ENCODE measurements at places on chromosomes 1 and 21.

DNA sequence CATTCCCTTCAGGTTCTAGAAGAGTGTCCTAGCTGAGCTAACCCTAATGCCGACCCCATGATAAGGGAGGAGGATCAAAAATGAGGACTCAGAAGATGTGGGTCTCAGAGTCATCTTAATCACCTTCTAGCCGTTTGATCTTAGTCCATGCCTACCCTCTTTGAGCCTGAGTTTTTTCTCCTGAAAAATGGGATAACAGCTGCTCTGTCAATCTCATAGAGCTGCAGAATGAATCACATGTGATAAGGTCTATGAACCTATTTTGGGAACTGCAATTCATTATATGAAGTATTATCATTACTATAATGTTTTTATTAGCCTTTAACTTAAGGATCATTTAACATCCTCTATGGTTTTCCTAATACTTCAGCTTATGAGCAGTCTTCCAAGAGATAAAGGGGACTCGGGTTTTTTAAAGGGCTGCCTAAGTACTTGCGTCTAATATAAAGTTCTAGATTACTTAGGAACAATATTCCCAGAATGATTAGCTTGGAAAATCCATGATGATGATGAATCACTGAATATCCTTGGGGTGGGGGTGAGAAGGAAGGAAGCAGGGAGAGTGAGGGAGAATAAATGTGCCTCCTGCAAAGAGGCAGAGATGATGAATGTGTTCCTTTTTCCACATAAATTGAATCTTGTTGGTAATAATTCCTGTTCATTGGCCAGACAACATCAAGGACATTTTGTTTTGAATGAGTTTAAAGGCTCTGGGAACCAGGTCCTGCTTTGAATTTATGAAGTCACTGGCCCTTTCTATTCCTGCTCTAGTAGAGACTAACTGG is 66.8 kb downstream of the COLGALT2 start:
- no peak for DNase-seq

GRCh38 chr1:41411229-41411628 is 50.0 kb downstream of the FOXO6 start:
- DNase-seq = no peak

DNA sequence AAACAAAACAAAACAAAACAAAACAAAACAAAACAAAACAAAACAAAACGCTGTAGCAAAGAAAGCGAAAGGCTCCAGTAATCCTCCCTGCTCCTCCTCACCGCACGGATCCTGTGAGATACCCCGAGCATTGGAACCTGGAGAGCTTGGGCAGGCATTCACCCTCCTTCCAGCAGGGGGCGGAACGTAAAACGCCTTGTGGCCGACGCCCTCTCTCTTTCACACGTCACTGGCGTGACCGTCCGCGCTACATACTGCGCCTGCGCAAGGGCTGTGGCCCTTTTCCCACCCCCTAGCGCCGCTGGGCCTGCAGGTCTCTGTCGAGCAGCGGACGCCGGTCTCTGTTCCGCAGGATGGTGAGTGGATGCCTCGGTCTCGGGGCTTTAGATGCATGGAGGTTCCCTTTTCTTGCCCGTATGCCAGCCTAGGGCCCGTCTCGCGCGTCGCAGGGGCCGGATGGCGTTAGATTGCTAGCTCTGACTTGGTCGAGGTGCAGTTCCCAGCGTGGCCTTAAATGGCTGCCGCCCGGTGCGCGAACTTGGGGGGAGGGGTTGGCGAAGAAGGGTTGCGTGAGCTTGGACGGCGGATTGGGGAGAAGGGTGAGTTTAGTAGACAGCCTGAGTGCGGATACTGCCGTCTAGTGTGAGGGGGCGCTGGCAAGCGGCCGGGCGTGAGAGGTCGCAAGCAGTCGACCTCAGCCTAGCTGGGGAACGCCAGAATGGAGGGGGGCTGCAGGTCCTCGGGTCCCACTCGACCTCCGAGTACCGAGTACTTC is at the start of gene RPL5:
TSS of gene RPL5 (plus strand) at position 279 of the 775 bp plus-strand sequence. CDS start at position 354, 75 bp downstream.
- DNase-seq = peak; percentile 95

DNA sequence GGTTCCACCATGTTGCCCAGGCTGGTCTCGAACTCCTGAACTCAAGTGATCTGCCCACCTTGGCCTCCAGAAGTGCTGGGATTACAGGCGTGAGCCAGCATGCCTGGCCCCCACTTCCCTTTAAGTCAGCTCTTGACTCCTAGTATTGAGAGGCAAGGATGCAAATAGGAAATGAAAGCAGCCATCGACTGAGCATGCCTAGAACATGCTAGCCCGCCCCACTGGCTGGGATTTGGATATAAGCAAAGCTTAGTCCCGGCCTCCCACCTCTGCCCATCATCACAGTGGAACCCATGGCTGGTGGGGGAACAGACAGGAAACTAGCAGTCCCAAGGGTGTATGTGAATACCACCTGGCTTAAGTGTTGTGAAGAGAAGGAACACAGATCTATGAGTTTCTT is 10.5 kb downstream of the C1orf167 start:
- no peak for DNase-seq

GRCh38 chr1:69244211-69244610 is 323.5 kb upstream of the LRRC7 start:
- no peak for DNase-seq

- no peak for DNase-seq
Measured at GRCh38 chr1:248913933-248914332, 7.9 kb downstream of the PGBD2 start.

DNA sequence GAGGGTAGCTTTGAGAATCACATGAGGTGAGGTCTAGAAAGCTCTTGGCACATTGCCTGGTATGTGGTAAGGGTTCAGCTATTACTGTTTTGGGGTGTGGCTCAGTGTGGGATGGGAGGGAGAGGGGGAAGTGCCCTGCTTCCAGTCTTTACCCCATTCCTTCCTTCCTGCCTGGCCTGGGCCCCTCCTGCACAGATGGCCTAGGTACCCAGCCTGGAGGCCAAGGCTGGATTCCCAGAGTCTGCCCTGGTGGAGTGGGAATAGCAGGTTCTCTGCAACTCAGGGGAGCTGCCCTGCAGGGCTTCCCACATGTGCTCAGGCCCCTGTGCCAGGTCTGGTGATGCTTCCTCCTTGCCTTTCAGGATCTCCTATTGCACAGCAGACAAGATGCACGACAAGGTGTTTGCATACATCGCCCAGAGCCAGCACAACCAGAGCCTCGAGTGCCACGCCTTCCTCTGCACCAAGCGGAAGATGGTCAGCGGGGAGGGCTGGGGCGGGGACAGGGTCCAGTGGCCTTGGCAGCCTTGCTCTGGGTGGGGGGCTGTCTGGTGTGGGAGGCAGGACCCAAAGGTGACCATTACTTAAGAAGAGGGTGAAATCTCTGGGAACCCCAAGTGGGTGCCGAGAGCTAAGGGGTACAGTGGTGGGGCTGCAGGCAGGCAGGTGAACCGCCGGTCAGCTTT is 13.5 kb downstream of the LDLRAP1 start:
- DNase-seq = no peak

DNA sequence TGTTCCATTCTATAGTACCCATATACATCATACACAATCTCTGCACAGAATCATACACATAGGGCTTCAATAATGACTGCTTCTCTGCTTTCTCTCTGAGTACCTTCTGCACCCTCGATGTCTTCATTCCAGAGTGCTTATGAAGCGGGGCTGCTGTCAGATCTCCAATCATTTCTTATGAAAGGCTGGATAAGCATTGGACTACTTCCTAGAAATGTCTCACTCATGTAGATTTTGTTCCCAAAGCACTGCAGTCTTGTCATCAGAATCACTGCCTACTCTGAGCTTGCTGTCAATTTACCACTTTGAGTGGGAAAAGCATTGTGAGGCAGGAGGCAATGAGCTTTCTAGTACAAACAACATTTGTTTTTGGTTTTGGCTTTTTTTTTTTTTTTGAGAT is 179.0 kb downstream of the SLC35F3 start:
- DNase-seq = no peak

- no peak for DNase-seq
Measured at GRCh38 chr1:38074302-38074677, 27.7 kb upstream of the POU3F1 start.

DNA sequence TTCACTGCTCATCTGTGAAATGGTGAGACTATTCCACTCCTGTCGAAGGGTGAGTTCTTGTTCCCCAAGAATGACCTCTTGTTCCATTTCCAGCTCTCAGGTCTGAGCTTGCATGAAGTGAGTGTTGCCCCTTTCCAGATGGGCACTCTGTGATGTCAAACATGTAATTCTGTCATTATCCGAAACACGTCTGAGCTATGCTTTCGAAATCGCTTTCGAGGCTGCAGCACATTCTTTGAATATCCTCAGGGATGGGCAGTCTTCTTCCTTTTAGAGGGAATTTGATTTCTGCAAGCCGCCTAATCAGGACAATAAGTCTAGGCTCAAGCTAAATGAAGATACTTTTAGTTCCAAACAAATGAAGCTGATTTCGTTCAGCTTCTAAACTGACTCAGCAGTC is 15.1 kb downstream of the NFASC start:
- DNase-seq = no peak

- no peak for DNase-seq
Measured at GRCh38 chr1:109254621-109255096, 5.3 kb downstream of the CELSR2 start.

GRCh38 chr1:21836010-21836409 is 23.9 kb downstream of the LDLRAD2 start:
- DNase-seq = no peak

DNA sequence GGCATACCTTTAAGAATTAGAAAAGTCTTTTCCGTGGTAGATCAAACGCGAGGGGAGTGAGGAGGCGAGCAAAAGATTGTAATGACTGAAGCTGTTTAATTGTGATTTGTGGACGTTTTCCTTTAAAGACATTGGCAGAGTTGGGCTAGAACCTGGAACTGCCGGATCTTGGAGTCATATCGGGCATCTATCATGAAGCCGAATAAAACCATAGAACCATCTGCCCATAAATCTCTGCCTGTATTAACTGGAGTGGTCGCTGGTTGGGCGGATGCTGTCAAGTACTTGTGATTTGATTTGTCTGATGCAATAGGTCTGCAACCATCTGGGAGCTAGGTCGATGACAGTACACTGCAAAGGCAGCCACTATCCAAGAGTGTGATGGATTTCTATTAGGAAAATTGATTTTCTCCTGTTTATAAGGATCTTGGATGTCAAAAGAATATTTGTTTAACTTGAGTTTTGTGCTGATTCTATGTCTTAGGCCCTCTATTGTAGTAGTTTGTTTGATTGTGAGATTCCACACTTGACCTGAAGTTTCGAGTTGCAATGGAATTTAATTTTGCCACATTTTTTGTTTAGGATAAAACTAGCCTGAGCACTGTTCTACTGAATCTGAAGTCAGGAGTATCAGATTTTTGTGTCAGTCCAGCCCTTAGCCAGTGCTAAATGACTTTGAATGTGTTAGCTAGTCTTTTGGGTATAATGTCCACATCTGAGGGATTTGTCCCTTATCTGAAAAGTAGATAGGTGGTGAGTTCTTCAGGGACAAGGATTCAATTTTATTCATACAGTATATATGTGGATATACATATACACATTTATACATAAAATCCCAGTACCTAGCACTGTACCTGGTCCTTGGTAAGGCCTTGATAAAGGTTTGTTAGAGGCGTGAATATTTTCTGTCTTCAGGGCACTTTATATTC is 1.2 kb downstream of the SARS1 start:
- DNase-seq = peak; percentile 20

DNA sequence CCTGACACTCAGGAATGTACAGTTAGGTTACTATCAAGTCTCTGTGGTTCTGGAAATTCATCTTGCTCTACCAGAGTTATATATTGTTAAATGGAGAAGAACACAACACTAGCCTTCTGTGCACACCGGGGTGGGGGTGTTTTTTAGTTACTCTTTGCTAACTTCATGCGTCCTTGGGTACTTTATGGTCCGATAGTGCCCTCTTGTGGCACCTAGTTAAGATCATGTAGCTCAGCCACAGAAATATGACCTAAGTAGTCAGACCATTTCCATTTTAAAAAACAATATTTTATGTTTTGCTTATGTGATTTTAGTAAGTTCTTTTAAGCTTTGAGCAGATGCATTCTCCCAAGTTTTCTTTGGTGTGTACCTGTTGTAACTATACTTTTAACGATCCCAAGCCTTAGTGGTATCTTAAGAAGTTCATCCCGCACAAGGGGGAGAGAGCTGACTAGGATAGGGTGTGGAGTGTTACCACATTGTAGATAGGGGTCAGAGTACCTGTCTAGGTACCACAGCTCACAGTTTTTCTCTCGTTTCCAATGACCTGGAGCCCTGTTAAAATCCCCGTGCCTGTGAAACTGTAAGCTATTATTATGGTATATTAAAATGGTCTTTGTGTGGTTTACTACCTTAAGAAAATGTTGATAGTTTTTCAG is 20.6 kb upstream of the SH3D21 start:
- DNase-seq = peak; percentile 42

- DNase-seq = peak; percentile 50
Measured at GRCh38 chr1:18907021-18907916, 4.9 kb upstream of the ALDH4A1 start.

DNA sequence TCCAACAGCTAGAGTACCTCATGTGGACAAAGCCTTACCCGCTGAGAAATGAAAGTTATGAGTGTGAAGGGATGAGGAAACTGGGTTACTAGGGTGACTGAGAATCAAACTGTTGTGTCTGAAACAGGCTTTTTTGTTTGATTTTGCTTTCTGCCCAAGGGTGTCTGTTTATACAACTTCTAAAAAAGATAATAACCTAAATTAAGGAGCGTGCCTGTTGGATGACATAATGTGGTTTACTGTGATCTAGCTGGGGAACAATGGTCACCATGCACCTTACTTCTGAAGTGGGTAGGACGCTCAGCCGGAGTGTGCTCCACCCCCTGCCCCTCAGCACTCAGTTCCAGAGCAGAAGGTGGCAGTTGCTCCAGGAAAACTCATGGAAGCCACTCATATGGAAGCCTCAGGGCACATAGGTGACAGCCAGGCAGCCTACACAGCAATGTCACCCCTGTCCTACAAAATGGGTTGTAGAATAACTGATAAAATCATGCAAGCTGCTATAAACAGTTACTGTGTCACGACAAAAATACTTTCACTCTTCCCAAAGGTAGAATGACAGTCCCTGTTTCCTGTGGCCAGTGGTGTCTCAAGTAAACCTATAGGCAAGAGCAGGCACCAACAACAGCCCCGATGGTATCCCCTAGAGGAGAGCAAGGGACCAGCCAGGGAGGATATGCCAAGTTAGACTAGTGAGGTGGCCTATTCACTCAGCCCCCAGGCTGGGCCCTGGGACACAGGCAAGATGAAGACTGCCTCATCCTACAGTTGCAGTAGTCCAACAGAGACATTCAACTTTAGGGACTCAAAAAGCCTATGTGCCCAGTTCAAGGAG is 29.3 kb downstream of the SIPA1L2 start:
- no peak for DNase-seq

DNA sequence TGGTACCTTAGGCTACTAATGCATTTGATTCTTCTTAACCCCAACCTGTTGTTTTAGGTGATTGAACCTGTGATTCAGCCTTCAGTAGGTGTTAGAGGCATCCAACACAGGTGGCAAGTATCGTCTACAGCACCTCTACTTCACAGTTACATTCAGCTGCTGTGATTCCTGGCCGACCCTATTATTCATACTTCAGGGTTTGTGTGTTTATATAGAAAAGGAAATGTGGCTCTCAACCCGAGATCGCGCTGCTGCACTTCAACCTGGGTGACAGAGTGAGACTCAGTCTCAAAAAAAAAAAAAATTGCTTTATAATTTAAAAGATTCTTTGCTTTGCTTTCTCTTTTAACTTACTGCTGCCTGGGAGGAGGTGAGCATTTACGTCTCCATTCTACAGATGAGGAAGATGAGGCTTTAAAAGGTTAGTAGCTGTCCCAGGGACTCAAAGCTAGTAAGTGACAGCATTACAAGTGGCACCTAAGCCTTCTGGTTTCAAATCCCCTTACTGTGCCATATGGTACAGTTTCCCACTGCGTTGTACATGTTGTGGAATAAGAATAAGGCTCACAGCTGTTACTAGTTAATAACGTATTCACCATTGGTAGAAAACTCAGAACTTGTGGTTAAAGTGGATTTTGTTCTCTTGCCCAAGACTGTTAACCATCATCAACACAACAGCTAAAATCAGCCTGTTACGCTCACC is 9.9 kb upstream of the GPR25 start:
- DNase-seq = no peak
